ENCODE measurements at places on chromosomes 2 and 18.
A peak's percentile ranks its signal among the peaks of the same experiment; 100 is the strongest.

- DNase-seq, result no peak
Observed at GRCh38 chr2:67904966-67905365, 157.8 kb downstream of the C1D start.

DNA sequence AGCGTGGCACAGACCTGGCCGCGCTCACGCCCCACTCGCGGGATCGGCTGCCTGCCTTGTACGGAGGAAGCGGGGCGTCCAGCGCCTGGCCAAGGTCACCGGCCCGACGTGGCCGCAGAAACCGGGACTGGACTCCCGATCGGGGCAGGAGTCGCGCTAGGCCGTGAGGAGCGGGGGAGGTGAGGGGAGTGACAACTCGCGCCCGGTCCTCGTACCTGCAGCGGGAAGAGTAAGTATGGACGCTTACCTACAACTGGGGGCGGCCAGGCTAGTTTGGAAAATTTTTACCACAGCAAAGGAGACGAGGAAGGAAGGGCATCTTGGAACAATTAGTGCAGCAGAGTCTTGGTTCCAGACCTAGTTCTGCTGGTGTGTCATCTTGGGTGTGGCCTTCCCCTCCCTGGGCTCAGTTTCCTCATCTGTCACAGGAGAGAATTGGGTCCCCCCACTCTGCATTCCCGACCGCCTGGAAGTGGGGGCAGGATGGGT is 693 bp downstream of the UBE2F start:
- DNase-seq, result no peak

DNA sequence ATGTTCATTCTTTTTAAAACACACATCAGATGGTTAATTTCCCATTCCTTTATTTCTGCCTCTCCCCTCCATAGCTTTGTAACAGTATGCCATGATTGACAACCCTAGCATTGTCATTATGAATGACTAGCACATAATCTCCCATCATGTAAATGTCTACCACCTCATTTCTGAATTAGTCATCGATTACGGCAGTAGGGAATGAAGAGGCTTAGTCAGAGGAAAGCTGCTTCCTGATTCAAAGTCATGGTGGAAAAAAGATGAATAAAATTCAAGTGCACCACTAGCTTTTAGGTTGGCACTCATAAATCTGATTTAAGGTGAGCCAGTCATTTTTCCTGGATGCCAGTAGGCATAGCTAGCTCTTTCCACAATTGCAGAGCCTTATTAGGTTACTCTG is 19.1 kb upstream of the ACMSD start:
- DNase-seq, result no peak

DNA sequence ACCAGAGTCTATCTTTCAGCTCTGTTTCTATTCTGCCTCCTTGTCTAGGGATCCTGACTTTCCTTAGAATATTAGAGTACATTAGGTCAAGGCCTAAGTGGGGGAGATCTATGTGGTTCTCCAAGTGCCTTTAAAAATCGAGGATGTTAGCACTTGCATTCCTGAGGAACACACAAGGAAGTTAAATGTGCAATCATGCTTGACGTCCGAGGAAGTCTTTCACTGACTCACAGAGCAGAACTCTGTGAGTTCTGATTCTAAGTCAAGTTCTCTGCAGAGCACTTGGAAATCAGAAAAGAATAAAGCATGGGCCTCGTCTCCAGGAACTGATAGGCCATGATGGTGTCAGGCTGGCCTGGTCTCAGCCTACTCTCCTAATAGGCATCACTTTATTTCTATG is 17.2 kb downstream of the FHOD3 start:
- no peak for DNase-seq

- no peak for DNase-seq
Observed at GRCh38 chr2:186518945-186519344, 32.9 kb downstream of the ZC3H15 start.

DNA sequence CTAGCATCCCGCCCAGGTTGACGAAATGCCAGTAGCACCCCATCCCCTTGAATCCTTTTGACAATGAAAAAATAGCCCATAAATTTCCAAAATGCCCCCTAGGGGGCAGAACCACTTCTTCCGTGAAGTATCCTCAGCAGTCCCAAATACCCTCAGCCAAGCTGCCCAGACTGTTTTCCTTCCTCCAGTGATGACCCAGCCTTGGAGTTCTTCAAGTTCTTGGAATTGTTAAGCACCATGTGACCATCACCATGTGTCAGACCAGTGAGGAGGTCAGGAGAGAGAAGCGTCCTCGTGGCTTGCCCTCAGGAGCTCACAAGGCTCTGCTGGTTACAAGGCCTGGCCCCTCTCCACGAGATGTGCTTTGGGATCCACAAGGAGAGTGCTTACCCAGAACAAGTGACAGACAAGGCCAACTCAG is 1.4 kb upstream of the SLC23A3 start:
- DNase-seq, result no peak

GRCh38 chr2:78251708-78252107 is 729.5 kb upstream of the LRRTM4 start:
- no peak for DNase-seq

- DNase-seq, result no peak
Observed at GRCh38 chr2:102057502-102058292, 65.9 kb downstream of the IL1R2 start.

- no peak for DNase-seq
Observed at GRCh38 chr18:30465096-30465495, 577.4 kb downstream of the DSC3 start.

- no peak for DNase-seq
Observed at GRCh38 chr2:148721991-148722777, 77.6 kb downstream of the EPC2 start.

- DNase-seq, result no peak
Observed at GRCh38 chr2:239747274-239747673, 277.9 kb downstream of the NDUFA10 start.

- no peak for DNase-seq
Observed at GRCh38 chr18:34039201-34039600, 185.5 kb downstream of the NOL4 start.

GRCh38 chr2:155043097-155043496 is 344.6 kb downstream of the KCNJ3 start:
- DNase-seq, result no peak

GRCh38 chr2:33503002-33503401 is 26.6 kb downstream of the RASGRP3 start:
- no peak for DNase-seq

DNA sequence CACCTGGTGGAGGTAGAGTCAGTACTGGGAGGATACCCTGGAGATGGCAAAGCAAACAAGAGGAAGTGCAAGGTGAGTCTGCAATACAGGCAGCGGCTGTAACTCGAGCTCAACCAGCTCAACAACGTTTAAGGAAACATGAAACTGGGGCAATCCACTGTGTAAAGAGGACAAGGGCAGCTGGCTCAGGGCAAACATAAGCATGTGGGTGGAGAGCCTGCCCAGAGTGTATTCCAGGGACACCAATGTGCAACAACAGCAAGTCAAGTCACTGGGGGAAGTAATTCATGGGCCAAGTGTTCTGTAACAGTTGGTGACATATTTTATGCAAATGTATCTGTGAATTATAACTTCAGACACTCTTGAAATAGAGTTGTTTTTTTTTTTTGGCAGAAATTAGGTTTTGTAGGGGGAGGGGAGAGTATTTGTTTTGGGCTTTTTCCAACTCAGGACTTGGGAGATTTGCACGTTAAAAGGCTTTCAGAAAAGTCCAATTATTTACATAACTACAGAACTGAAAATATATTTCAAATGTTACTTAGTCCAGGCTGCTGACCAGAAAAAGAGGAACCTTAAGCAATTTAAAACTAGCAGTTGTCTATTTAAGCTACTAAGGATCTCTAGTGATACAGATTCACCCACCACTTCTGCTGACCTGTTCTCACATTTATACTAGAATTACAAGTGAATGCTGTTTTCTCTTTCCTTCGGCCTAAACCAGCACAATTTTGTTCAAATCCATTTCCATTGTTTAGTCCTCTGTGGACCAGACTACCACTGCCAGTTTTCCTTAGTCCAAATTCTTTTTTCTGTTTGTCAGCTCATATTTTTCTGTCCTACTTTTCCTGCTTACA is 18.6 kb downstream of the NRXN1 start:
- peak; percentile 13 for DNase-seq

- DNase-seq, result no peak
Observed at GRCh38 chr2:29222381-29223179, 107.4 kb downstream of the CLIP4 start.

DNA sequence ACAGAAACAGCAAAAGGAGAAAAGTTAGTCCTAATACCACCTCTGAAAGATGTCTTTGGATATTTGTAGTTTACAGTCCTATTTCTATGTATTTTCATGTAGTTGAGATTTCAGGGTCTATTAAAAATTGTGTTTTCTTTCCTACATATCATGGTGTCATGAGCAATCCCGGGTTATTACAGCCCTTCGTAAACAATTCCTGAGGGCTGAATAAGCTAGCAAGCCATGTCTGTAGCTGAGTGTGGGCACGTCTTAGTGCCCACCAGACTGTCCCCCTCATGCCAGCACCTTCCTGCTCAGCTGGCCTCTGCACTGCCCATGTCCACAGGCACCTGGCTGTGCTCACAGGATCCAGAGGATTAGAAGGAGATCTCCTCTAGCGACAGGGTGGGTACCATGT is 60.6 kb downstream of the CTIF start:
- DNase-seq, result no peak

DNA sequence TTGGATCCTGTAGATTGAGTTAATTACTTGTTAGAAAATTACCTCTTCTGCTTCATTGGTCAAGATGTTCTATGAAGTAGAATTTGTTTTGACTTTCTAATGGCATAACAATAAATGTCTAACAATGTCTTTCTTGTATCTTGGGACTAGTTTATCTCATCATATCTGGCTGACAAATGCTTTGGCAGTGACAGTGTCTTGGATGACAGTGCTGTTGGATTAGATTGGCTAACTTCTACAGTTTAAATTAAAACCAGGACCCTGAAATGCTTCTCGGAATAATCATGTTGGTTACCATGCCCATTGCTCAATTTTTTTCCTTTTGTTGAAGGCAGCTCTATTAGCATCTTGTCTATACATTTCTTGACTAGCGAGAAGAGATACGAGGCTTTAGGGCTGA is 176.9 kb downstream of the PARD3B start:
- no peak for DNase-seq

DNA sequence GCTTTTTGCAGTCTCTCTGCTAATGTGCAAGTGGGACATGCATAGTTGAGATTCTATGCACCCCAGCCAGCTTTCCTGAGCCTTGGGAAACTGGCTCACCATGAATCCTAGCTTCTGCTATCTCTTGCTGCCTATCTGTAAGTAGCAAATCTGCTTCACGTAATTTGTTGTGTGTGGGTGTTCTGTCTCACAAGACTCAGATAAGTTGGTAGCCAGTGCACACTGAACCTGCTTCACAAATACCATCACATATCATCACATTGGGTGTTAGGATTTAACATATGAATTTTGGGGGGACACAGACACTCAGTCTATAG is 13.9 kb upstream of the VRK2 start:
- DNase-seq, result no peak

DNA sequence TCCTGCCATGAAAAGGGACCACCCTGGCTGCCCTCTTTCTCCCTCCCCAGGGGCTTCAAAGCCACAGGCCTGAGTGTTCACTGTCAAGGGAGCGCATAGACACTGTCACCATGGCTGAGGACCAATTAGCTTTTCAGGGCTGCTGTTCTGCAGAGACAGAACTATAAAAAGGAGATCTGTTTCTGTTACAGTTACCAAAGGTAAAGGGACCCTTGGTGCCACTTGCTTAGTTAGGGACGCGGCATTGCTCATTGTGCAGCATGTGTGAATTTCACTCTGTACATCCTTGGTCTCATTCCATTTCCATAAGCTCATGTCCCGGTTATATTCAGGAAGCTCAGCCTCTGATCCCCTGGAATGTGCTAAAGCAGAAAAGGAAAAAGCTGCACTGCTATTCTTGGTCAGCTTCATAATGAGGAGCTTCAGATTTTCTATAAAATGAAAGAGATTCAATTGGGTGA is 55.5 kb upstream of the RNF152 start:
- DNase-seq, result no peak

GRCh38 chr2:55917117-55917516 is 6.5 kb downstream of the EFEMP1 start:
- no peak for DNase-seq

GRCh38 chr2:231662028-231662810 is 46.1 kb upstream of the PTMA start:
- DNase-seq, result peak; percentile 75

GRCh38 chr18:13496691-13497281 is 229.6 kb downstream of the FAM210A start:
- no peak for DNase-seq

GRCh38 chr2:19545507-19545906 is 187.1 kb upstream of the OSR1 start:
- DNase-seq, result no peak

DNA sequence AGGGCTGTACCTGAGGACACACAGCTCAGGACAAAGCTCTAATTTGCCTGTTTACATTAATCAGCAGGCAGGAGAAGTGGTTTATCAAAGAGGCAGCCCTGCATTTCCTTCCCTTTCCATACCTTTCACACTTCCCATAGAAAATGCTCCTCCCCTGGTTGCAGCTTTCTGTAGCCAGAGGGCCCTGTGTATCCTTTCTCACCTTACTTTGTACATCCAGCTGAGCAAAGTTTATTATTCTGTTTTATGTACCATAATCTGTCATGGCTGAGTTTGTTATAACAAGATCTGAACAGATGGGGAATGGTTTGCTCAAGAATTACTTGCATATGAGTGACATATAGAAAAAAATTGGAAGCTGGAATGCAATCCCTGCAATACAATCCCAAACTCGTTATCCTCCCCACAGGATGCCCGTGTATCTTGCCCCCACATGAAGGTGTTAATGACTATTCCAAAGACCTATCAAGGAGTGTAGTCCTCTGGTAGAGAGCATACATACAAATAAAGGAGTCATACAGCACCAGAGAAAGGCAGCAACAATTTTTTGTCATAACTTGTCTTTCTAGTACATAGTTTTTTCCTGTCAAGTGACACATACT is 1025.8 kb upstream of the KLHL29 start:
- DNase-seq, result no peak

- no peak for DNase-seq
Observed at GRCh38 chr2:85545780-85546240, 6.8 kb downstream of the MAT2A start.

- no peak for DNase-seq
Observed at GRCh38 chr2:85854897-85855296, 33.9 kb downstream of the ST3GAL5 start.

DNA sequence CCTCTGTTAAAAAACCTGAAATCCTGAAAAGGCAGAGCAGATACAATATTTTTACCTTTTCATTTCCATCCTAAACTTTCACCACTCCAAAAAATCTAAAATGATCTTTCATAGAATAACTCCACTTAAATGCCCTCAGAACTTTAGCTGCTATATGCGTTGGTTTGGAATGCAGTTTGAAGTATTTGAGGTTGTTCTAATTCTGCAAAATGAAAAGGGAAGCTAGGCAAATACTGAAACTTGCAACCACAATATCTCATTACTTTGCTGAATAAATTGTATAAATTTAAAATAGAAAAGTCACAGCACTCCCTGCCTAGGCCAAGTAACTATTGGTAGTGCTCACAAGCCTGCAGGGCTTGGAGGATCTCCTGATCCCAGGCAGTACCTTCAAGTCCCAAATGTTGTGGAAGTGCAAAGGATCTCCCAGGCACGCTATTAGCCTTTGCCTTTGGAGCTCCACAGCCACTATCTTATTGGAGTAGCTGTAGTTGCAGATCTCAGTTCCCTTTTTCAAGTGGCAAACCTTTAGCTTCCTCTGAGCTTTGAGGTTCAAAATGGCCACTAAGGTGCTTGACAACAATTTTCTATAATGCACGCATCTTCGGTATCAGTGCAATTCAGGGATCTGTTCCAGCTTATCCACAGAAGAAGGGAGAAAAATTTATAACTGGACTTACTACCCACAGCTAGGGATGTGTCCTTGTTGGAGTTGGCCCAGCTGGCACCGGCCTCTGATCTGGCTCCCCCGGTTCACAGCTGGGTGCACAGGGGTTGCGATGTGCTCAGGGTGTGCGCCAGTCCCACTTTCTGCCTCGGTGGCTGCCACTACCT is 43.4 kb upstream of the ANKRD62 start:
- DNase-seq, result no peak

All from cerebellar nuclear complex (tissue), 1 donor.